ENCODE measurements at places on chromosomes 3 and 15.

DNA sequence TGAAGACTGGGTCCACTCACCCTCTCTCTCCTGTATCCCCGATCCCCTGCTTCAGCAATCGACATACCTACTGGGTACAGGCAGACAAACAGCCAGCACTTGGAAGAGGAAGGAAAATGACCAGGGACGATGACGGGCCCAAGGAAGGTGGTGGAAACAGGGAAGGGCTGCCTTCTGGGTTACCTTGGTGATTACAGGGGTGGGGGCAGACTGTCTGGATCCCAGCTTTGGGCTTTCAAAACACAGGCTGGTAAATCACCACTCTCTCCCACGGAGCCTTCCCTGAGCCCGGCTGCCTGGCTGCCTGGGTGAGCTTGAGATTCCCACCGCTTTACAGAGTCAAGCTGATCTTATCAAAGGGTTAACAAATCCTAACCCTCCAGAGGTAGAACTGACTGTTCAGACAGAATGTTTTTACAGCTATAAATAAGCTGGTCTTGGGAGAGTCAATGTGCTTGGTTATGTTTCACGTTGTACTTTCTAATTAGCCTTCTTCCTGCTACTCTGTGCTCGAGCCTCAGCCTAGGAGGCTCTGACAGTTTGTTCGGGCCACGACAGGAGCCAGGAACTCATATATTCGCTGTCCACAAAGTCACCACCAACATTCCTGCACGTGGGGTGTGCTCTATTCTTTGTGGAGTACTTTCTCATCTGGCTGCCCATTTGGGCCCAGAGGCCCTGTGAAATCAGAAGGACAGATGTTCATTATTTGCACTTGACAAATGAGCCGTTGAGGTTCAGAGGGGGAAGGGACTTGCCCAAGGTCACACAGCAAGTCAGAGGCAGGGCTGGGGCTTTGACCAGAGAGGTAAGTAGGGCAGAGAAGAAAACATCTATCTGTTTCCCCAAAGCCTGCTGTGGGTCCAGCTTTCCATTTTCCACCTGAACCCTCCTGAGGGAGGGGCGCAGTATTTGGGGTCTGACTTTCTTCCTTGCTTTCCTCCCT is 63.5 kb downstream of the FEM1B start:
- DNase-seq = no peak

DNA sequence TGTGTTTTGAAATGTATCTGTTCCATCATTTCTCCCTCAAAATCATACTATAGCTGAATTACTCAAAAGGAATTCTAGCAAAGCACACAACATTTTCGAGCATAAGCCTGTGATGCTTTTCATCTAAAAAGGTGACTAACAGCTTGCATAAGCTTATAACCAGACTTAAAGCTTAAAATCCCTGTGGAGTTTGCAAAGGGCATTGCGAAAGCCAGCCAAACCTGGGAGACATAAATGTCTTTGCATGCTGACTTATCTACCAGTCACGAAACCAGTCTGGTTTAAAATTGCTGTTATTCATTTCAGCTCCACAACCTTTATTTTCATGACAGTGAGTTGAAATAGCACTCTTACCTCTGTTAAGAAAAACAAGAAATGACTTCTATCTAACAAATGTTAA is 35.6 kb upstream of the LIPC start:
- DNase-seq = no peak

DNA sequence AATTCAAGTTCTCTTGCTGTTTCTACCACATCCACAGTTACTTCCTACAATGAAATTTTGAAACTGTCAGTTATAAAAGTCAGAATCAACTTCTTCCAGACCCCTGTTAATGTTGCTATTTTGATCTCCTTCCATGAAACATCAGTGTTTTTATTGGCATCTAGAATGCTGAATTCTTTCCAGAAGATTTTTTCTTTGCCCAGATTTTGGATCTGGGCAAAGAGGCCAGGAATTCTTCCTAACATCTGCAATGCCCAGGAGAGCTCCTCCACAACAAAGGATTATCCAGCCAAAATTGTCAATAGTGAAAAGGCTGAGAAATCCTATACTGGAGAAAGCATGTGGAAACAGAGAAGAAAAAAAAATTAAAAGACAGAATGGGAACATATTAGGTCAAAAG is 75.5 kb downstream of the SERPINI1 start:
- no peak for DNase-seq

DNA sequence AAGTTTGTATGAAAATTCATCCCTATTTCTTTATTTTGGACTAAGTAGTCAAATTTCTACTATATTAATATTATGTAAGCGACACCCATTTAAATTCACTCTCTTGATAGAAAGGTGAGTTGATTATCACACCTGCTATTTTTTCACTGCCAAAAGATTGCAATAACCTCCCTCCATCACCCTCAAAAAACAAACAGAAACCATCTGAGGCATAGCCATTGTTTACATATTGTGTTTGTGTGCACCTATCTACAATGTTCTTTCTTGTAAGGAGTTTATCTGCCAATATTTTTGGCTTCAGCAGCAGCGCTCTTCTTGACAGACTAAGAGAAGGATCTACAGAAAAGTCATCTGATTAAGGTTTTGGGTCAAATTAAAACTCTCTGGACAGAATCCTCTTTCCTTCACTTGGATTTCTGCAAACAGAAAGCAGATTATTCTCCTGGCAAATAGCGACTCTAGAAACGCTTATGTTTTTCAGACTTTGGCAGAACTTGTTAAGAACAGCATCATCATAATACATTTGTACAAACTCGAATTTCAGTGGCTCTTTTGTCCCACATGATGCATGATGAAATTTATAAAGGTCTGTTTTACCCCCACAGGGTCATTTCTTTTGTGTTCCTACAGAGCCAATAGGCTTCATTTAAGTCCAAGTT is 48.6 kb downstream of the KCNMB2 start:
- DNase-seq = no peak

GRCh38 chr3:58179235-58180098 is 31.3 kb downstream of the DNASE1L3 start:
- DNase-seq = no peak

DNA sequence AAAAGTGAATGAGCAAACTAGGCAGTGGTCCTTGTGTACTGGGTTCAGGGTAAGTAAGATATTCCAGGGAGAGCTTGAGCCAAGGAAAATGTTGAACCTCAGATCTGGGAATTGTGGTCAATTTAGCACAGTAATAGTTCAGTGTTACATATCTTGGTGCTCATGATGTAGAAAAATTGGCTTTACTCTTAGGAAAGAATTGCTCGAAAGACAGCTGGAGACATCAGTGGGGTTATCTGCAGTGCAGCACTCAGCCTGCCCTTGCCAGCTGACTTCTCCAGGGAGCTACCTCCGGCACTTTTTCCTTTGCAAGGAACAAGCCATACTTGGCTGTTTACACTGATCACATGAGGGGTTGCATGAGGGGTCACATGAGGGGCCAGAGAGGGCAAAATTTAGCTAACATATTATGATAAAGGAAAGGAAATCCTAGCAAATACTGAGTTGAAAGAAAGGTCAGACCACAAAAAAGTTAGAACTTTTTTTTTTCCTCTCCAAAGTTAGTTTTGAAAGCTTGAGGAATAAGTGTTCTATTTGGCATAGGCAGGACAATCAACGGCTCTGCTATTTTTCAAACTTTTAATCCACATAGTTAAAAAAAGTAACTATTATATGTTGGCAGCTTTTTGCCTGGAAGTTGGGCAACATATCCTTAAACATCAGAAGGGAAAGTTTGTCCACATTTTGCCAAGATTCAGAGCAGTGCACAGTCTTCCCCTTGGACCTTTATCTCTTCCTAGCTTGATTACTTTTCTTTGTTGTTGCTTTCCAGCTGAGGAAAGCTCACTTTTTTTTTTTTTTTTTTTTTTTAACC is 92.4 kb downstream of the COL6A6 start:
- no peak for DNase-seq

GRCh38 chr15:81291916-81292522 is 31.9 kb downstream of the STARD5 start:
- no peak for DNase-seq

- DNase-seq = no peak
Observed at GRCh38 chr15:24054547-24055245, 367.6 kb upstream of the NDN start.

DNA sequence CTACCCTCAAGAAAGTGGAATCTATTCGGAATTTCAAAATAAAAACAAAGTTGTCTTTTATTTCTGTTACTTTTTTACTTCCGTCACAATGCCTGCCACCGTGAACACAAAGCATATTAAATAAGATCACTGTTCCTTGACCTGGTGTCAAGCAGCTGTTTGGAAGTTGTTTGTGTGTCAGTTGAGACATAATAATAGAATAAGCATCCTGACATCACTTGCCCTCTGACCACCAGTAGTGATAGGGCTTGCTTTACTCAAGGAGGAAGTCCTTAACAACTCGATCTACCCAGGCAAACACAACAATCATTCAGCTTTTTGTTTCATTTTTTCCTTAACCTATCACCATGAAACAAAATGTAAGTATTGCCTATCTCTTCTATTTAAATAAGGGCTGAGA is 454.4 kb upstream of the RASGRP1 start:
- DNase-seq = no peak

GRCh38 chr3:170982733-170983132 is 43.8 kb downstream of the SLC2A2 start:
- no peak for DNase-seq

GRCh38 chr3:48595526-48596121 is 495 bp upstream of the COL7A1 start:
- no peak for DNase-seq

DNA sequence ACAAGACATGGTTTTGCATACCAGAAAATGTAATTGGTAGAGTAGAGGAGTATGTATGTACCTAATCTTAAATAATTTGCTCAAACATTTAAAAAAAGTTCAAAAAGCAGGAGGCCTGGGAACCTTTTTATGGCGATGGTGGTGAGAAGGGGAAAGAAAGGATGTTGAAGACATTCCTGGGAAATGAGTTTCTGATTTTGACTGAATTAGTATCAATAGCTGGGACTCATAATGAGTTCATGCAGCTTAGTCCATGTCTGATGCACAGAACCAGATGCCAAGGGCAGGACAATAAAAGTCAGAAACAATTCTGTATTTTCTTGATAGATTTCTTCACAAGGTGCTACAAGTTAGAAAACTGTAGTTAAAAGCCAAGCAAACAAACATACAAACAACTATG is 395.3 kb downstream of the GAP43 start:
- DNase-seq = no peak

DNA sequence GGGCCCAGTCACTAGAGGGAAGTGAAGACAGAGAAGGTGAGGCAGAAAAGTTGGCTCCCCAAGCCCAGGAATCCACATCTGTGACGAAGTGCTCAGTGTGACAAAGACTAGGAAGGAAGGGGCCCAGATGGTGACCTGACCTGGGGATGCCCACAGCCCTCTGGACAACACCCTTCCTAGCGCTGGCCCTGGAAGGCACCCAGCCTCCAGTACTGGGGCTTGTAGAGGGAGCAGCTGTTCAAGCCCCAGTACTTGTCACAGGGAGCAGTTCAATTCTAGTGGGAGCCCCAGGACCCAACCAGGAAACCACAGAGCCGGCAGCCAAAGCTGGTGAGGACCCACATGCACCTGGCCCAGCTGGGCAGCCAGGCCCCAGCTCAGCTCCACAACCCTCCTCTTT is 190.8 kb downstream of the XXYLT1 start:
- no peak for DNase-seq

- no peak for DNase-seq
Observed at GRCh38 chr15:68192804-68193486, 12.2 kb downstream of the CALML4 start.

GRCh38 chr15:42549032-42549491 is 424 bp downstream of the HAUS2 start:
- DNase-seq = peak; percentile 29

GRCh38 chr15:60162968-60163355 is 158.9 kb downstream of the FOXB1 start:
- DNase-seq = no peak

DNA sequence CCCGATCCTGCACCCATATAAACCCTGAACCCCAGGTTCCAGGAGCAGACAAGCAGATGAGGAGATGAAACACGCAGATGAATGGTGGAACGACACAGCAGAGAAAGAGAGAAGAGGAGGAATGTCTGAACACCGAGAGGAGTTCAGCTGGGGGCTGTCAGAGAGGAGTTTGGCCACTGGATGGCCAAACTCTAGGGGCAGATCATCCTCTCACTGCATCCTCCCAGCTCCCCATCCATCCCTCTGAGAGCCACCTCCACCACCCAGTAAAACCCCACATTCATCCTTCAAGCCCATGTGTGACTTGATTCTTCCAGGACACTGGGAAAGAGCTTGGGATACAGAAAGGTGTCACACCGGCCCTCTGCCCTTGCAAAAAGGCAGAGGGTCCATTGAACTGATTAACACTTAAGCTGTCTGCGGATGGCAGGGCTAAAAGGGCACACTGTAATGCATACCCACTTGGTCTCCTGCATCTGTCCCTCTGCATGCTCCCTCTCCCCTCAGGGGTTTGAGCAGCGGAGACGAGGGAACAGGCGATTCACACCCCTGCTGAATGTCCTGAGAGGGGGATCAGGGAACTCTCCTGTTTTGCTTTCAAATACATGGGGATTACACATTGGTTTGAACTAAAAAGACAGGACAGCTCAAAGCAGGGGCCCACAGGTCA is 53.8 kb downstream of the TMED3 start:
- DNase-seq = no peak

DNA sequence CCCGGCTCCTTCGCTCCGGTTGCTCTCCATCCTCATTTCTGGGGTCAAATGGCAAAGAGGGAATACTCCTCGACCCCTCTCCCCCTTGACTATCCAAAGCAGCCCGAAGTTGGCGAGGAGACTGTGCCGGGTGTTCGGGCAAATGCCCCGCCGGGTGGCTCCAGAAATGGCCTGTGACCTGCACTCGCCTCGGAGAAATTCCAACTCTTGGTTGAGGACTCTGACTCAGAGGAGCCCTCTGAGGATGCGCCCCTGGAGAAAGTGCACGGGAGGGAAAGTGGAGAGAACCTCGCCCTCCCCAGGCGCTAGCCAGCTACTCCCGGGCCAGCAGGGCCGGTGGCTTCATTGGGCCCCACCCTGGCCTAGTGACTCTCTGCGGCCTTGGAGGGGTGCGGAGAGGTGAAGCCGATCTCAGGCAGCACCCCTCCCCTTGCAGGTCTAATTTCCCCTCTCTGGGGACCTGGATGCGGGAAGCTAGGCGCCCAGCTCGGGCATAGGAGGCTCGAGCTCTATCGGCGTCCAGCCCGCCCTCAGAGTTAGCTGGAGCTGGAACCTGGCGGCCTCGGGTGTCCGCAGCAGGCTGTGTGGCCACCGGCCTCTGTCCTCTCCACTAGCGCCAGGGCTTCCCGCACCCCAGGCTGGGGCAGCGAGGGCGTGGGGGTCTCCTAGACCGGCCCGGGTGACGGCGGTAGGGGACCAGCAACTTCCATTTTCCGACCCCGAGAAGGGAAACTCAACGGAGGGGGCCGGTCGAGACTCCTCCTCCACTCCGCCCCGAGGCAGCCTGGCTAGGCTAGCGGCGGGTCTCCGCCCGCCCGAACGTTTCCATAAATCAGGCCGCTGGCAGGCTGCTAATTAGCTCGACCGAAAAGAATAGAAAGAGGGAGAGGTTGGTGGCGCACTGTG is 29.4 kb downstream of the NR2F2 start:
- DNase-seq = no peak

- DNase-seq = no peak
Observed at GRCh38 chr15:70323111-70323851, 225.6 kb upstream of the TLE3 start.
